ENCODE measurements at places on chromosomes 1 and 21.

DNA sequence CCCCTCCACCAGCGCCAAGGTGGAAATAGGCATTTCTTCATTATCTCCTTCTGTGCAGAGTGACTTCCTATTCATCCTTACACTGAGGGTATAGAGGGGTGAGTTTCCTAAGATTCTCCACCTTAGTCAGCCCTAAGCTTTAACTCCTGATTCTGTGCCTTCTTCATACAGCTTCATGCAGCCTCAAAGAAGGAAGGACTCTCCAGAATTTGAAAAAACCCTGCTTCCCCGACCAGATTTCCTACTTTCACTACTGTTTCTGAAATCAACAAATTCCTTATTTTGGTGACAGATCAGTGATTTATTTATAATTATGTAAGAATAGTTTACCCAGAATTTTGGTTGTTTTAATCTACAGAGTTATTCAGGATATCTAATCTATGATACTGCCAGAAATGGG is 28.6 kb downstream of the GFI1 start:
- H3K4me1 ChIP-seq = no peaks in the 10 kb centered on the region
- no peak overlapping the region for H3K27ac ChIP-seq
- H3K4me3 ChIP-seq = no peak overlapping the region
- no peak for DNase-seq
- H3K27me3 ChIP-seq = no peaks in the 10 kb centered on the region
- no peaks in the 10 kb centered on the region for H3K36me3 ChIP-seq

DNA sequence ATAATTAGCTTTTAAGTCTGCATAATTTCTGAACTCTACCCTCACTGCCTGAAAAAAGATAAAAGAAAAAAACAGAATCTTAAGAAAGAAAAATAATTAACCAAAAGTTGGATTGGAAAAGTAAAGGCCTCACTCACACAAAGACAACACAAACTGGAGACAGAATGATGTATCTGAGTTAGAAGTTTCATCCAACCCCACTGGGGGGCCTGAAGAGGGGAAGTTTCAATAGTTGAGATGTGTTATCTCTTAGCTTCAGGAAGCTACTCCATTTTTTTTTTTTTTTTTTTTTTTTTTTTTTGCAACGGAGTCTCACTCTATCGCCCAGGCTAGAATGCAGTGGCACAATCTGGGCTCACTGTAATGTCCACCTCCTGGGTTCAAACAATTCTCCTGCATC is 19.9 kb downstream of the SYDE2 start:
- no peaks in the 10 kb centered on the region for H3K4me1 ChIP-seq
- no peak overlapping the region for H3K4me3 ChIP-seq

- no peaks in the 10 kb centered on the region for H3K36me3 ChIP-seq
- DNase-seq = peak; percentile 74
- H3K4me3 ChIP-seq = no peak overlapping the region
These were observed 6.1 kb upstream of the IGFN1 start for GRCh38 chr1:201184307-201185122.

DNA sequence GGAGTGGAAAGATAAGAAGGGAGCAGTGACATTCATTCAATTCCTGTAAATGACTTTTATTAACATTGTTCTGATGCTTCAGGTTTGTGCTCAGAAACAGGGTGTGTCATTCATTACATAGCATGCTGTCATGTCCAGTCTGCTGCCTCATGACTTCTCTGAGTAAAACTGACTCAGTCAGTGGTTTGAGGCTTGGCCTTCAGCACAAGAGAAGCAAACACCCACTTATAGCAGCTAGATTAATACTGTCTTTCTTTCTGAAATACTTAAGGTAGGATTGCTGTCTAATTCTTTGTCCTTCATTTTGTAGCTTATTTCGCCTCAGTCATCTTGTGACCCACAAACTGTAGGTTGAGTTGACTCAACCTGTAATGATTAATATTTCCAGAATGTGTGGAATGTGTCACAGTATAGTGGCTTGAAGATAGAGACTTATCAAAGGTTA is 32.9 kb downstream of the RASAL2 start:
- H3K27me3 ChIP-seq = no peaks in the 10 kb centered on the region
- H3K4me1 ChIP-seq = peaks cover 20% of the 10 kb centered on the region
- H3K4me3 ChIP-seq = no peak overlapping the region
- DNase-seq = no peak

GRCh38 chr1:7616076-7616832 is 154.8 kb upstream of the VAMP3 start:
- no peak overlapping the region for H3K4me3 ChIP-seq
- H3K27ac ChIP-seq = no peak overlapping the region
- no peaks in the 10 kb centered on the region for H3K4me1 ChIP-seq
- H3K27me3 ChIP-seq = peaks cover 19% of the 10 kb centered on the region
- H3K36me3 ChIP-seq = no peaks in the 10 kb centered on the region

GRCh38 chr21:26679284-26679683 is 106.2 kb upstream of the CYYR1 start:
- no peak for DNase-seq
- H3K36me3 ChIP-seq = no peaks in the 10 kb centered on the region
- no peaks in the 10 kb centered on the region for H3K27me3 ChIP-seq
- no peak overlapping the region for H3K27ac ChIP-seq
- H3K4me3 ChIP-seq = no peak overlapping the region
- no peaks in the 10 kb centered on the region for H3K4me1 ChIP-seq

DNA sequence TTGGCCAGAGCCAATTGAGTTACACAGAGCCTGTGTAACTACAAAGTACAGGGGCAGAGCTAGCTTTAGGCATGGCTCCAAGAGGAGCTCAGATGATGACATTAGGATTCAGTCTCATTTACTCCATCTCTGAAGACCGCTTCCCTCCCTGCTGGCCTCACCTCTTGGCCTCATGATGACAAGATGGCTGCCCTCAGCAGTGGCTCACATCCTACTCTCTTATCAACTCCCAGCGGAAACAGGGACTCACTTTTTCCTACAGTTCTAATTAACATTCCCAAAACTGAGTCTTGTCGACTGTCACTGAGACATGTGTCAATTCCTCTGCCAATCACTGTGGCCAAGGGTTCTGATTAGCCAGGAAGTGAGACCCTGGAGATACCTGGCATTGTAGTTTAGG is 59.4 kb upstream of the ECE1 start:
- H3K4me3 ChIP-seq = no peak overlapping the region
- peaks cover 12% of the 10 kb centered on the region for H3K4me1 ChIP-seq
- no peak overlapping the region for H3K27ac ChIP-seq
- no peaks in the 10 kb centered on the region for H3K27me3 ChIP-seq

- H3K4me3 ChIP-seq = no peak overlapping the region
- no peaks in the 10 kb centered on the region for H3K36me3 ChIP-seq
- peaks cover 4% of the 10 kb centered on the region for H3K4me1 ChIP-seq
- no peak overlapping the region for H3K27ac ChIP-seq
- H3K27me3 ChIP-seq = no peaks in the 10 kb centered on the region
- DNase-seq = no peak
These were observed 41.4 kb upstream of the CCDC190 start for GRCh38 chr1:162902416-162902815.

GRCh38 chr1:64122588-64122987 is 80.8 kb upstream of the UBE2U start:
- no peak for DNase-seq
- H3K27ac ChIP-seq = no peak overlapping the region
- no peaks in the 10 kb centered on the region for H3K27me3 ChIP-seq
- H3K4me1 ChIP-seq = no peaks in the 10 kb centered on the region
- no peak overlapping the region for H3K4me3 ChIP-seq

GRCh38 chr1:234175363-234175762 is 197.9 kb upstream of the COA6 start:
- H3K27me3 ChIP-seq = peaks cover 5% of the 10 kb centered on the region
- no peak for DNase-seq
- H3K4me1 ChIP-seq = no peaks in the 10 kb centered on the region
- H3K4me3 ChIP-seq = no peak overlapping the region
- H3K27ac ChIP-seq = no peak overlapping the region

- H3K4me1 ChIP-seq = peaks cover 20% of the 10 kb centered on the region
- H3K4me3 ChIP-seq = no peak overlapping the region
- H3K27me3 ChIP-seq = no peaks in the 10 kb centered on the region
- no peak overlapping the region for H3K27ac ChIP-seq
- no peak for DNase-seq
These were observed 32.8 kb upstream of the CD1D start for GRCh38 chr1:158147869-158148268.

DNA sequence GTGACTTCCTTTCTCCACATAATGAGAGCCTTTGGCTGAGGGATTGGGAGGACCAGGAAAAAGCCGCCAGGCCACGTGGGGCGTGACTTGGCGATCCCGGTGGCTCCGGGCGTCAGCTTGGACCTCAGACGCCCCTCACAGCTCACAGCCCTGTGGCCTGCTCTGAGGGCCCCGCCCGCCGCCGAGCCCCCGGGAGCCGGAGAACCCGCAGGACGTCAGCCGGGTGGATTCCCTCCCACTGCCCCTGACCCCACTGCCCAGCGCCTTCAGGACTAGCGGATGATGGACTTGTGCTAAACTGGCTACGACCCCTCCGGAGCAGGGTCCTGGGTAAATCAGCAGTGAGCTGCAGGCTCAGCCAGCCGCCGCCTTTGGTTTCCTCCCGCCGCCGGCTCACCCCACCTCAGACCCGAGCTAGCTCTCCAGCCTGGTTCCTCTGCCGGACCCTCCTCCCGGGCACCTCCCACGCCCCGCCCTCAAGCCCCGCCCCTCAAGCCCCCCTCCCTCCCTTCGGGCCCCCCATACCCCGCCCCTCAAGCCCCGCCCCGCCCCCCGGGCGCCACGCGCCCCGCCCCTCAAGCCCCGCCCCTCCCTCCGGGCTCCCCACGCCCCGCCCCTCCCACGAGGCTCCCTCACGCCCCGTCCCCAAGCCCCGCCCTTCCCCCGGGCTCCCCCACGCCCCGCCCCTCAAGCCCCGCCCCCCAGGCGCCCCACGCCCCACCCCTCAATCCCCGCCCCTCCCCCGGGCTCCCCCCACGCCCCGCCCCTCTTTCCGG is 10.0 kb upstream of the FAAP20 start:
- no peaks in the 10 kb centered on the region for H3K36me3 ChIP-seq
- H3K4me3 ChIP-seq = peak overlapping the region; percentile 50
- no peaks in the 10 kb centered on the region for H3K27me3 ChIP-seq
- DNase-seq = peak; percentile 92
- peak overlapping the region; percentile 76 for H3K27ac ChIP-seq

DNA sequence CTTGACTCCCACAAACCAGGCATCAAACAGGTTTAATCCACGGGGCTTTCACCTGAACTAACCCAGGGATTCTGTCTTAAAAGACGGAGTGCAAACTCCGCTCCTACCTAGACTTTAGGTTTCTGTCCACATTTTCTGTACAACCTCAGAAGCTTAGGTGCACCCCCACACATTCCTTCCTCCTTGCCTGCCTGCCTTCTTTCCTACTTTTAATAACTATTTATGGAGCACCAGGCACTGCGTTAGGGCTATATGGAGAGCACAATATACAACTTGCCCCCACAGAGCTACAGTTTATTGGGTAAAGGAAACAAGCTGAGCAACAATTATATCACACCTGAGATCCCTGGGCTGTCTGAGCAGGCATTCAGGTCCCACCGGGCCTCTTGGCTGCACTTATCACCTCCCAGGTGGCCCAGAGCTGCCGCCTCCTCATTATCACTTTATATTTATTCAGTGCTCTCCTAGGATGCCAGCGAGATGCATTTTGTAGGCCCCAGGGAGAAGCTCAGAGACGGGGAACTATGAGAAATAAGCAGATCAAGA is 64.1 kb downstream of the DNTTIP2 start:
- H3K4me1 ChIP-seq = peaks cover 28% of the 10 kb centered on the region
- H3K27me3 ChIP-seq = no peaks in the 10 kb centered on the region
- no peaks in the 10 kb centered on the region for H3K36me3 ChIP-seq
- no peak overlapping the region for H3K4me3 ChIP-seq

- H3K27ac ChIP-seq = peak overlapping the region; percentile 83
- no peak for DNase-seq
- H3K27me3 ChIP-seq = no peaks in the 10 kb centered on the region
- H3K4me3 ChIP-seq = peak overlapping the region; percentile 10
These were observed 4.8 kb upstream of the SFN start for GRCh38 chr1:26858160-26858559.
